Epithelial cell of proximal tubule (primary cell): ENCODE measurements at places on chromosomes 6 and 20. TPM values are rescaled to one million over a fixed set of nuclear protein-coding genes. Genes with fewer than 3 reads are reported as not detected.

CALHM6 gene
- 0.35 and 4.8 TPM in 2 replicates for total RNA-seq

GRCh38 chr20:36313926-36314325, 7.8 kb downstream of the DLGAP4 start:
- DNase-seq = no peak

DNA sequence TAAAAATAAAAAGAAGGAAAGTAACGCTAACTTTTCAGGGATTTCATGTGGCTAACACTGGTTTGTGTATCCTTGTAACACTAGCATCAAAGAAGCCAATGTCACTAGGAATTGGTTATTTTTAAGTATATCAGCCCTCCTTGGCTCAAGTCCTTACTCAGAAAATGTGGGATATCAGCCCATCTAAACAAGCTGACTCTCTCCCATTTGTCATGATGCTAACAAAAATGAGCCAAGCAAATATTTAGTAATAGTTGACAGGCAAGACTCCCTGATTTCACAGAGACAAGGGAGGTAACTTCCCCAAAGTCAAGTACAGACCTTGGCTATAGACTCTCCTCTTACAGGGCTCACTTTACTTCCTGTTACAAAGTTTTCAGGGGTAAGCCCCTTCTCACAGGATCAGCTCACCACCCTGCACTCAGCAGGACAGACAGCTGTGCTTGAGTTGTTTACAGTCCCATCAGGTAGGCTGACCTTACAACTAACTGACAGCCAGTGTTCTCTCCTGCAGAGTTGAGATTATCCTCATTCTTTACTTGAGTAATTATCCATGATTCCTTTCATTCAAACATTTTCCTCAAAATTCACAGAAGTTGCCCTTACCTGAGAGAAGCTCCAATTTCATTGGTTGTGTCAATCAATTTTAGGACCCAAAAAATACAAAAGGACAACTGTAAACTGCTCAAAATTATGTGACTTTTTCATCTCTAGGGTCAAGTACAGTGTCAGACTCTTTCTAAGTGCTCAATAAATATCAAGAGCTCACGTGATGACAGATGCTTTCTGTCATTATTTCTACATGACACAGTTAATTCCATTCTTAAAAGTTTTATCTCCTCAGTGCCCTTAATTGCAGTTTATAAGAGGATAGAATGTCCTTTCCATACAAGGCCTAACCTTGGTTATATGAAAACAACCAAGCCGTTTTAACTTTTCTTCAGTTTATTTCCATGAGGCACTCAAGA, 38.1 kb upstream of the BMP5 start:
- DNase-seq = no peak

DNA sequence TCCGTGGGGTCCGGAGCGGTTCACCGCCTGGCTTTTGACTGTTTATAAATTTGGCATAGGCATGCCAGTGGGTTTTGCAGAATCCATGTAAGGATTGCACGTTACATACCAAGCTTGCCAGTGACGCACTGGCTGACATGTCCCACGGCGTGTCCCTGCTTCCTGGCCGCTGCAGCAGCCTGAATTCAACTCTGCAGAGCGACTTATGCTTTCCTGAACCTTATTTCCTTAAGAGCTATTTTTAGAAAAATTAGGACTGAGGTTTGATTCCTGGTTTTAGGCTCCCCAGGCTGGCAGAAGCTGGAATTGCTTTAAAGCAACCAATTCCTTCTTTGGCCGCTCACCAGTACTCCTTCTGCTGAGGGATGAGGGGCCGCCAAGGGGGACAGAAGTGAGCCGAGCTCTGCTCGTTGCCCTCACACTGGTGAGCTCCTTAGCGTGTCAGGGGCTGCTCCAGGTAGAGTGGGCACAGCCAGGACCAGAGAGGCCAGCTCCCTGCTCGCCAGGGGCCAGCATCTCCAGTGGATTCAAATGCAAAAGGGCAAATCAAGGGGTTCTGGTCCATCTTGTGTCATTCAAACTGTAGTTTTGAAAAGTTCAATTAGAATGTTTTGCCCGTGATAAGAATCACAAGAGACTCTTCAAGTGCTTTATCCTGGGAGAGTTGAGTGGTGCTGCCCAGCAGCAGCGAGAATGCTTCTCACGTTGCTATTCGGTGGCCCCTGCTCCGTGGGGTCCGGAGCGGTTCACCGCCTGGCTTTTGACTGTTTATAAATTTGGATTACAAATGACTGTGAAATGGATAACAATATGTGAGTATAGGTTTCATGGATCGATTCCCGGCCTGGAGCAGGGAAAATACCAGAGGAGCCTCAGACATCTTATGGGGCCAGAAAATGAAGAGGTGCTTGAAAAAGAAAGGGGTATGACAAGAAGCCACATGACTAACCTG, 17.5 kb upstream of the IRF4 start:
- no peak for DNase-seq

- DNase-seq = peak; percentile 54
Observed at GRCh38 chr6:90216072-90216977, 80.3 kb downstream of the BACH2 start.

DNA sequence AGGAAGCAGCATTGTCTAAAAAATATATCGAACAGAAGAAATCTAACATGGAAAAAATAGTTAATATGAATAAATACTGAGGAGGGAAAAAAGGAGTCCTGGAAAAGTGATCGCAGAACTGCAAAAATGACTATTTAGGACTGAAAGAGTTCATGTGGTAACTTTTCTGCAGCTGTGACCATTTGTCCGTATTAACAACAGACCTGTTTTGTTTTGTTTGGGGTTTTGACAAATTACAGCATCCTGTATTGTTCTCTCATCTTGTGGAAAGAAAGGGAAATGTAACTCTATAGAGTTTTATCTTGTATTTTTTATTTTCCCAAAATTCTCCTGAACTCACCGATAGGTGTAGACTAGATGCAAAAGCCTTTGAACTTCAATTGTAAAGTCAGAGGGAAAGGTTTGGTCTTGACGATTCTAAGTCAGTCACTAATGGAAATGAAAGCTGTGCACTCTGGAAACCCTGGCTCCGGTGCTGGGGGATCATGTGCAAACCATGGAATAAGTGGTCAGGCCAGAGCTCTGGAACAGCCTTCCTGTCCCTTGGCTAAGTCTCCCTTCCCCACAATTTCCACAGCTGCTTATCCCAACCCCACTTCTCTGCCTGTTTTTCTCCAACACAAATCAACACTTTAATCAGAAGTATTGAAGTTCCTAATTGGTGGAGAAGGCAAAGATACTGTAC, 51.2 kb upstream of the MARCKS start:
- no peak for DNase-seq

- no peak for DNase-seq
Observed at GRCh38 chr20:4230651-4231050, 215.3 kb upstream of the RNF24 start.

KIAA0408 gene
- 2.0 and 3.1 TPM in 2 replicates for total RNA-seq

DNA sequence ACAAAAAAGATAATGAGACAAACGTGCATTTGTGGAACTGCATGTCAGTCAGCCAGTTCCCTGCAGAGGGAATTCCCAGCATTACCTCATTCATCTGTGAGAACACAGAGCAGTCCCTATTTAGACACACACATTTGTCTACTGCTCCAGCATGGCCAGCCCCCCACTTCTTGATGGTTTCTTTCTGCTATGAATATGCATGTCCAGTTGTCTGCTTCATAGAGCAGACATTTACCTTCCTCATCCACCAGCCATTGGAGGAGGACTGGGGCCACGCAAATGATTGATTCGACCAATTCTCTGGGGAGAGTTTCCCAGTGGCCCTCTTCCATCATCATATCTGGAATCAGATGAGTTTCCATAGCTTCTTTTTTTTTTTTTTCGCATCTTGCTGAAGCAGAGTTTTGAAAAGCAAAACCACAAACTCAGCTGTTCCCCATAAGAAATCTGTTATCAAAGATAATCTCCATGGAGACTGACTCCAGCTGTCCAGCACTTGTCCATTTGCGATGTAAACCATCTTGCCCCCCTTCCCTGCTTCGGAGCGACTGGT, 11.8 kb downstream of the ENPP1 start:
- DNase-seq = no peak

- no peak for DNase-seq
Observed at GRCh38 chr6:149492798-149493343, 8.1 kb upstream of the ZC3H12D start.

GRCh38 chr6:42260396-42260888, 42.8 kb upstream of the MRPS10 start:
- DNase-seq = no peak

SYCP2 gene
- 0.29 and 1.2 TPM in 2 replicates for total RNA-seq

DNA sequence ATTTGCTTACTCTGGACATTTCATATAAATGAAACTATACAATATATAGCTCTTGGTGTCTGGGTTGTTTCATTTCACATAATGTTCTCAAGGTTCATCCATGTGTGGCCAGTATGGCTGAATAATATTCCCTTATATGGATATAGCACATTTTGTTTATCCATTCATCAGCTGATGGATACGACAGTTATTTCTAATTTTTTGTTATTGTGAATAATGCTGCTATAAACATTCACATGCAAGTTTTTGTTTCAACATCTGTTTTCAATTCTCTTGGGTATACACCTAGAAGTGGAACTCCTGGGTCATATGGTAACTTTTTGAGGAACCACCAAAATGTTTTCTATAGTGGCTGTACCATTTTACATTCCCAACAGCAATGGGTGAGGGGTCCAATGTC, 101.1 kb downstream of the CDK19 start:
- no peak for DNase-seq

DNA sequence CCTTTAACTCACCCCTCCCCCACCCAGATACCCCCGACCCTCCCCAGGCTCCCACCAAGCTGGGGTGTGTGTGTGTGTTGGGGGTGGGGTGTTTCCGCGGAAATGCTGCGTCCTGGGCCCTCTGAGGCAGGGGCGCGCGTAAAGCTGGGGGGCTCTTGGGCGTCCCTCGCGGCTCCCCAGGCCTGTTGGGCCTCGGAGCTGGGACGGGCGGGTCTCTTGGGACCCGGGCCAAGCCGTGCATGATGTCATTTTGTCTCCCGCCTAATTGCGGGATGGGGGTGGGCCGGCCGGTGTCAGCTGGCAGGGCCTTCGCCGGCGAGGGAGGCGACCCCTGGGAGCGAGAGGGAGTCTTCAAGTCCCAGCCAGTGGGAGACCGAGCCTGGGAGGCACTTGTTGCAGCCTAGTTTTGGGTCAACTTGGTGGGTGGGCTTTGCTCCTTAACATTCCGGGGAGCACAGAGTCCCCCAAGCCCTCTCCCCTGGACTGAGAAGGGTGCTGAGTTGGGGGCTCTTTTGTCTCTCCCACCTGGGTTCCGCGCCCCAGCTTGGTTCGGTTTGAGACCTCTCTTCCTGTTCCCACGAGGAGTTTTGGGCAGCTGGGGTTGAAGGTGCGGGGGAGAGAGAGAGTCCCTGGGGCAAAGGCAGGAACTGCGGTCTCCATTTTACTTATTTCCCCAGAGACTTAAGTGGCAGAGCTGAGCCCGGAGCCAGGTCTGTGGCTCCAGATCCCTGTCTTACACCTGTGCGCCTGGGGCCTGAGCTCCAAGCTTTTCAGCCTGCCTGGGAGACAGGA, 623 bp downstream of the MYBL2 start:
- no peak for DNase-seq

GRCh38 chr20:57473246-57474048, 51.5 kb downstream of the CTCFL start:
- no peak for DNase-seq

KCNK5 gene
- 1.6 and 2.8 TPM in 2 replicates for total RNA-seq

FGD2 gene
- not detected in 2 replicates for total RNA-seq

DNA sequence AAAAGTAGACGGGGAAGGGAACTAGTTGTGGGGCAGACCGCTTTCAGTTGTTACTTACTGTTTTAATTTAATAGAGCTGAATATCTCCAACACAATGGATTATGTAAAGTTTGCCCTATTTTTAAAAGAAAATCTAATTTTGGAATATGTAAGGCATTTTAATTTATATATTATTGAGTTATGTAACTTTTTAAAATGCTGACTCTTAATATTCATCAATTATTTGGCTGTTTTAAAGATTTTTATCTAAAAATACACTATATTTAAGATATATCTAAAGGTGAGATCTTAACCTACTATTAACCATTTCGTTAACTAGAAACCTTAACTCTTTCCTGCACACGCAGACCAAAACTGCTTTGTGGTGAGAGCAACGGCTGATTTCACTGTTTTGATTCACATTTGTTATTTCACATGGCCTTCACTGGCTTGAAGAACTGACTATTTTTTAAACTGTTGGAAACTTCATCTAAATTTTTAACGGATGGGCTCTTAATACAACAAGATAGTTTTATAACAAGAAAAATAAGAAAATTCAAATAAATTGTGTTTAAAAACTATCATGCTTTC, 87.9 kb downstream of the HUS1B start:
- no peak for DNase-seq
